AG04449 (cell line): ENCODE measurements at places on chromosomes 12 and 14.

GRCh38 chr14:25537846-25538455, 488.0 kb upstream of the STXBP6 start:
- no peak for DNase-seq

DNA sequence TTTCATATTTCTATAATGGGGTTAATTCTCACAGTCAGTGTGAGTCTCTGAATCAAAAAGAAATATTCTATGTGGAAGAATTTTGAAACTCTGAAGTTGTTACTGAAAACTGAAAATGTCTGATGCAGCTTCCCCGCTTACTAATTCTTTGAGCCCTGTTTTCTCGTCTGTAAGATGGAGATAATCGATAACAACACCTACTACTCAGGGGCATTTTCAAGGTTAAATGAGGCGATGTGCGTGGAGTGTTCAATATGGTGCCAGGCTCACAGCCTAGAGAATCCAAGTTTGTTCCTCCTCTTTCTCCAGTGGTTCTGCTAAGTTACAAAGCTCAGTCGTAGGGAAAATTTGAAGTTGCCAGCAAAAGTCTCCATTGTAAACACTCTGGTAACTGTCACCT, 391.4 kb downstream of the FUT8 start:
- no peak for DNase-seq

DNA sequence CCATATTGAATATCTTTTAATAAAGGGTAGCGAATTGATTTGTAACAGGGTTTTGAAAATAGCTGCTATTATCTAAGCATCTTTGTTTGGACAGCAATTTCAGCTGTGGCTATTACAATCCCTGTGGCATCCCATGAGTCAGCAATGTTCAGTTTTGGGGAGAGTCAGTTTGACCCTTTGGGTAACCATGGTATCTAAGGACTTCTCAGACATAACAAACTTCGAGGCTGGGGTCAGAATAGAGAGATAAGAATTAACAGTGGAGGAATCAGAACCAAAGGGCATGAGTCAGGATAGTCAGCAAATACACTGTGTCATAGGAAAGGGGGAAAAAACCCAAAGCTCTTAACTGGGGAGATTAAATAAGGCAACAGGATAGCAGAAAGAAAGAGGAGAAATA, 11.7 kb upstream of the PTHLH start:
- peak; percentile 54 for DNase-seq

- no peak for DNase-seq
Observed at GRCh38 chr12:111842556-111843396, 748 bp downstream of the MAPKAPK5 start.

DNA sequence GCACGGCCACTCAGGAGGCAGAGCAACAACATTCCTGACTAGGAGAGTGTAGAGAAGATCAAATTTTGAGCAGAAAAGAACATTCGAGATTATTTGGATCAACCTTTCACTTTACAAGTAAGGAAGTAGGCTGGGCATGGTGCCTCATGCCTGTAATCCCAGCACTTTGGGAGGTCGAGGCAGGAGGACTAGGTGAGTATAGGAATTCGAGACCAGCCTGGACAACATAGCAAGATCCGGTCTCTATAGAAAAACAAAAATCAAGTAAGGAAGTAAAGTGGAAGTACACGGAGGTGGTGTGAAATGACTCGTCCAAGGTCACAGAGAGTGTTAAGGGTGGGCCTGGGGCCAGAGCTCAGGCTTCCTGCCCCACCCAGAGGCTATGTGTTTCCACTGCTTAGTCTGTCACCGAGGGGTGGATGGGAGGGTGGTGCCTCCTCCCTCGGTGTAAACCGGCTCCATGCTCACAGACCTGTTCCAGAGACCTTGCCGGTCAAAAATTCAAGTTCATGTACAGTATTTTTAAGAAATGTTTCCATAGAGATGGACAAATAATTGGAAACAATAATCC, 51.9 kb downstream of the MAP1LC3B2 start:
- DNase-seq = no peak

DNA sequence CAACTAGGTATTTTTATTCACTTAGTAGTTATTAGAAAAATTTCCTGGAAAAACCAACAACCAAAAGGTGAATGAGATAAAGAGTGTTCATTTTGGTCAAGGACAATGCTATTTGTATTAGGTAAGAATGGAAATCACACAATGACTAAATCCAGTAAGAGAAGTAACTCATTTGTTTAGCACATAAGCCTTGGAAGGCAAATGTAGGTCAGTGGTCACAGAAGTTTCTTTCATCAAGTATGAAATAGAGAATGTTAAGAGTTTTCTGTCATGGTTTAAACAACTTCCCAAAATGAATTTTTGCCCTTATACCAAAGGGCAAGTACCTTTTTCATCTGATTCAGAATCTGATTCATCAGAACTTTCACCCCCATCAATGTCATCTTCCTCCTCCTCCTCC, 101.7 kb downstream of the KIF21A start:
- no peak for DNase-seq

GRCh38 chr12:58860788-58861240, 59.5 kb downstream of the LRIG3 start:
- no peak for DNase-seq

DNA sequence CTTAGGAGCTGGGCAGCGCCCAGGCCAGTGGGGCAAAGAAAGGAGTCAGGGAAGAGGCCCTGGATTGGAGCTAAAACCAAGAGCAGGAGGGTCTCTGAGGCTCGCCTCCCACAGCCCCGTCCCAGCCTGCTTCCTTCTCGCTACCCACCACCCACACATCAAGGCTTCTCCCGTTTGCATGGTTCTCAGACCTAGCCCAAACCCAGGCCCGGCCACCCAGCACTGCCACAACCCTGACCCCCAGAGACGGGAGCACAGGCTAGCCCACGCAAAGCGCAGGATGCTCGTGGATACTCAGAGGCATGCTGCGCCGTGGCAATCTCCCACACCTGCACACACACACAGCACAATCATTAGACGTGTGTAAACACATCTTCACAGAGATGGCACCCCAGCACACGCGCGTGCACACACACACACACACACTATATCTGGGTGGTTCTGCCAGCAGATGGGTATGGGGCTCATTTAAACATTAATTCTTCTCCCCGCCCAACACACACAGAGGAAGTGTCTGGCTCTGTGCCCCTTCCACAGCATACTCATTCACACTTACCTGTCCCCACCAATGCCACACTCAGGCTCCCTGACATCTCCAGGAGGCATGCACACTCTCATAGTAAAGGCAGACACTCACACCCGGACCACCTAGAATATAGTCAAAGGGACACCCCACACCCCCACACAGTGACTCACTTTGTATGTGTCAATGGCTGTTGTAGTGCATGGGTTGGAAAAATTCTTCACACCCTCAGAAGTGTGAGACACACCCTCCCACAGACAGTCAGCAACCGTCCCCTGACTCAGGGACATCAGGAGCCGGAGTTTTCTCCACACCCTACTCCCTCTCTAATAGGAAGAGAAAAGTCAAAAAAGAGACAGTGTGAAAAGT, 1.1 kb downstream of the CARMIL3 start:
- no peak for DNase-seq

DNA sequence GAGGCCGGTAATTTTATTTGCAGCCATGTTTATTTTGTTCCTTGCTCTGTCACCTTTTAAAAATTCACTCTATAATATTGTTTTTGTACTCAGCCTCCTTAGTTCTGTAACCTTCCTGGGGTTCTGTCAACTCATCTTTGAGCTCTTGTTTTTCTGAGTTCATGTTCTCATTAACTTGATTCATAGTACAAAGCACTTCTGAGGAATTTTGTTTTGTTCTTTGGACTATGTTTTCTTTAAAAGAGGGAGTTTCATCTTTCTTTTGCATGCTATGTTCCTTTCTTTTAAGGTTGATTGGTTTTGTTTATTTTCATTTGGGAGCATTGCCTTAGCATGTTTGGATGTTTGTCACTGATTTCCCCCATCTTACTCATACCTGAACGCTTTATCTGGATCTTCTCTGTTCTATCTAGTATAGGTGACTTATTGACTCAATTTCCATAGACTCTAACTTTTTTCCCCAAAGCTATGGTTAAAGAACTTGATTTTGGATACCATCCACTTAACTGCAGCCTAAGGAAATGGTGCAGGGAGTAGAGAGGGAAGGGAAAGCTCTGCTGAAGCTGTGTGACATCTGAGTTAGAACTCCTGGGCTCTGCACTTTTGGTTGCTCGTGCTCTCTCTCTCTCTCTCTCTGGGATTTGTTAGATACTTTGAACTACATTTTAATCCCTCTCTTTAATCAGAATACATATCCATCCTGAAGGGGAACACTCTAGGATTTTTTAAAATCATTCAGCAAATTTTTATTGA, 268.5 kb downstream of the PAWR start:
- no peak for DNase-seq
